Activated CD8-positive, alpha-beta memory T cell treated with anti-CD3 and anti-CD28 coated beads for 48 hours (primary cell): ENCODE measurements at places on chromosomes 7 and 10.
A peak's percentile ranks its signal among the peaks of the same experiment; 100 is the strongest.

- no peak for DNase-seq
Measured at GRCh38 chr10:47259466-47259865, 40.5 kb upstream of the GDF10 start.

DNA sequence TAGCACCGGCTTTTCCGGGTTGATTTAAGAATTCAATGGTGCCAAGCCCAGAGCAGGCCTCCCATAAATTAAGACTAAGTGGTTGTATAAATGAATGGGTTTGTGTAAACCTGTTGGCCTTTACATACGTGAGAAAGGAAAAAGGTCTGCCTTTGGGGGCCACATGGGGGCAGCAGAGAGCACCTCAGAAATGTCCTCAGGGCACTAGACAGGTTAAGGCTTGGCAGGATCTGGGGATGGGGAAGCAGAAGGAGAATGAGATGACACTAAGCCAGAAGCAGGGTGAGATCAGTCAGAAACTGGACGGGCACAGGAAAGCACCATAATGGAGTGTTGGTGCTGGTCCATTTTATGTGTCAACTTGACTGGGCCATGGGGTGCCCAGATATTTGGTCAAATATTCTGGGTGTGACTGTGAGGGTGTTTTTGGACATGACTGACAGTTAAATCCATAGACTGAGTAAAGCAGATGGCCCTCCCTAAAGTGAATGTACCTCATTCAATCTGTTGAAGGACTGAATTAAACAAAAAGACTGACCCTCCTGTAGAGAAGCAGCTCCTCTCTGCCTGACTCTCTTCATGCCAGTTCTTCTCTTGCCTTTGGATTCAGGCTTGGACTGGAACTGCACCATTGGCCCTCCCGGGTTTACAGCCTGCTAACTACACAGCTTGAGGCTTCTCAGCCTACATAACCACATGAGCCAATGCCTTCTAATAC is 58.9 kb downstream of the FRMPD2 start:
- peak; percentile 18 for DNase-seq

DNA sequence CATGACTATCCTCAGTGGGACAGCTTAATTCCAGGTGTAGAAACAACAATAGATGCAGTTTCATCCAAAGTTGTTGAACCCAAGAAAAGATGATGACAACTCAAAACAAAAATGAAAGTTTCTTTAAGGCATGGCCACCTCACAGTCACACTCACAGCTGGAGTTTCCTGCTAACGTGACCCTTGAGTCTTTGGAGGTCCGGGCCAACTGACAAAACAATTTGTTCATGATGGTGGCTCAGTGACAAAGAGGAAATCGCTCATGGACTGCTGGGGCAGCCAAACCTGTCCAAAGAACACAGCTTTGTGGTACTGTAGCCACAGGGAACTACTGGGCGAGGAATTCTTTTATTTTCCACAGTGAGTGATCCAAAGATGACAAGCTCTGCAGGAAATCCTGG is 96.0 kb upstream of the JCAD start:
- no peak for DNase-seq

- no peak for DNase-seq
Measured at GRCh38 chr10:100006243-100006886, 3.4 kb downstream of the DNMBP start.

DNA sequence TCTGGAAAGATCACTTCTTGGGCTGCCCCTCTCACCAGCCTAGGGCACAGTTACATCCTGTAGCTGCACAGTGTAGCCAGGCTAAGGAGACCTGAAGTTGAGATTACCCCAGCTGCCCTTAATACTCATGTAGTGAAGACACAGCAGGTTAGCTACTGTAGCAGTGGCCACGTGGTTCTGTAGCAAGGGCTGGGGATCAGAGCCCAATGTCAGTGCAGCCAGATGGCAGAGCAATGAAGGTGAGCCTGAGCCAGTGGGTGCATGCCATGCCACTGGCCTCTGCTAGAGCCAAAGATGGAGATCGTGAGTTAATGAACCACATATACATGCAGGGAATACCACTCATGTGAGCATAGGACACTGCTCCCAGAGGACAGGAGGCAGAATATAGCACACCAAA is 15.5 kb downstream of the AMPH start:
- DNase-seq, result no peak

DNA sequence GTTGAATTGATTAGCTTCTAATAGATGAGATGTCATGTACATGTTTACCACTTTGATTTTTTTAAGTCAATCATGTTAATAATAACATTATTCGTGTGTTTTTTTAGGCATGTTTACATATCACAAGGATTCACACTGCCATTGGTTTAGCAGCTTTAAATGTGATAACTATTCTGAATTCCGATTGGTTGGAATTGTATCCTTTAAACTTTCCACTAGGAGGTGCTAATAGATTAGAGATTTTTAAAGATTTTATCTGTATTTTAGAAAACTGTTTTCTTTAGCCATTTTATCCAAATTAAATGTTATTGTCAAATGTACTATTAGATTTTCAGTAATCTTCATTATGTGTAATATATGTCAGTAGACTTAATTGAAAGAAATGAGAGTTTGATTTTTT is 83.2 kb downstream of the HECTD2 start:
- no peak for DNase-seq

DNA sequence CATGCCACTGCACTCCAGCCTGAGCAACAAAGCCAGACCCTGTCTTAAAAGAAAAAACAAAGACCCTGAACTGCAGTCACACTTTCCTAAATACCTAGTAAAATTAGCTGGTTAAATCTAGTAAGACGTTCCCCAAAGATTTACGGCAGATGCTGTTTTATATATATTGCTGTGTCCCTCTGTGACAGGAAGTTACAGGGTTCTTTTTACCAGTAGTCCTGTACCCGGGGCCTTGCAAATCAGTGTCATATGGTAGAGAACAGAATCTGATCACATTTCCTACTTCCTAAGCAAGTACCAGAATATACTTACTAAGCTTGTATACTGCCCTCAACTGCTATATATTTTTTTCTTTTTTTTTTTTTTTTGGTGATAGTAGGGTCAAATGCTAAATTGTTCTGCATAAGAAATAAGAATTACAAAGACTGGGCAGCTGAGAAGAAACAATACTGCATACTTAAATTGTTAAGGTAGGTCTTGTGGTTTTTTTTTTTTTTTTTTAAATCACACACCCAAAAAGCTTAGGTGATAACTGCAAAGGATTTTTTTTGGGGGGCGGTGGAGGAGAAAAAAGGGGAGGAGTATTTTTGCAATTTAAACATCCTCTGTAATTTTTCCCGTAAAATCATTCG is 27.3 kb upstream of the KMT2E start:
- DNase-seq, result no peak

DNA sequence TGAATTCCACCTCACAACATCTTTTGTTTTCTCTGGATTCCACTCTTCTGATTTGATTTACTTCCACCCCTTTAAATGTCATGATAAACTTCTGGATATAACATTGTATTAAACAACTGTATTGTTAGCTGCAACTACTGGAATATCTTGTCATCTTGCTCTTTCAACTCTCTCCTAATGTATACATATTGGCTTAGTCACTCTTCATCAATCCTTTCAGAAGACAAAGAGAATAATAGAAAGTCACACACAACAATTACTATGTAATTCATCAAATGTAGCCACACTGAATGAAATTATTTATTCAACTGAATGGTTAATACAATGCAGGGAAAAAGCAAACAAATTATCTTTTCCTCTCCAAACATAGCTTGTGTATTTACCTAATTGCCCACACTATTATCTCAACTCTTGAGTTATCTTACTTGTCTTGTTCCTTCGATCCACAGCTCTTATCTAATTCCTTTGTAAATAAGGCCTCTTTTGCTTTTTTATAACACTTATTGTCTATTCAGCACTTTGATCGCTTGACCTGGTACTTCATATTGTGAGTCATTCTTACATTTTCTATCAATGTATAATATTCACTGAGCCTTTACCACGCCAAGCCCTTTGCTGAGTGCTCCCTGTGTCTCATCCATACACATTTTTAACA is 16.7 kb downstream of the SEMA3A start:
- DNase-seq, result no peak

- DNase-seq, result no peak
Measured at GRCh38 chr10:75038335-75038734, 73.1 kb upstream of the SAMD8 start.

DNA sequence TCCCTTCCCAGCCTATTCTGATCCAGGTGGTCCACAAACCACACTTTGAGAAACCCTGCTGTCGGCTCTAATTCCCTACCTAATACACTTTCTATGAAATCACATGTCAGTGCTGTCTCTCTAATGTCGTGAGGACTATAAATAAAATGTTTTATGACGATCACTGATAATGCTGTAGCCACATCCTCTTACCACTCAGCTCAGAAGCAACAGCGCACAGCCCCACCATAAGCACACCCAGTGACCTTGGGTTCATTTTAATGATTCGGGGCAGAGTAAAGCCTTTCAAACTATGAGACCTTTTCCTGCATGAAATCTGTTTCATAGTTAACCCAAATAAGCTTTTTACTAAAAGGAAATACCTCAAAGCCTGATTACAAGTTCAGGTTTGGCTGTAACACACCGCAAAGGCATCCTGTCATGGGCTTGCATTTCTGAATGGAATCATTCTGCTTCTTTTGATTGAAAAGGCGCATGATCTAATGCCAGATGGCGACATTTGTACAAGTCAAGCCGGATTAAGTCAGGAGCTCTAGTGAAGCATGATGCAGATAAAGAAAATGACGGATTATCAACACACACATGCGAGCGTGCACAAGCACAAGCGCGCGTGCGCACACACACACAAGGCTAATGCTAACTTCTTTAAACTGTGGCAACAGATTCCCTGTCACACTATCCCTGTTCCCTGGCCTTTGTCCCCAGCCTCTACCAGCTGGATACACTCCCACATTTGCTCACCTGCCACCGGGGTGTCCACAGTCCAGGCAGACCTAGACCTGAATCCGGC is 180.5 kb upstream of the PDE1C start:
- no peak for DNase-seq

- no peak for DNase-seq
Measured at GRCh38 chr7:44046321-44047061, 2.0 kb downstream of the DBNL start.

DNA sequence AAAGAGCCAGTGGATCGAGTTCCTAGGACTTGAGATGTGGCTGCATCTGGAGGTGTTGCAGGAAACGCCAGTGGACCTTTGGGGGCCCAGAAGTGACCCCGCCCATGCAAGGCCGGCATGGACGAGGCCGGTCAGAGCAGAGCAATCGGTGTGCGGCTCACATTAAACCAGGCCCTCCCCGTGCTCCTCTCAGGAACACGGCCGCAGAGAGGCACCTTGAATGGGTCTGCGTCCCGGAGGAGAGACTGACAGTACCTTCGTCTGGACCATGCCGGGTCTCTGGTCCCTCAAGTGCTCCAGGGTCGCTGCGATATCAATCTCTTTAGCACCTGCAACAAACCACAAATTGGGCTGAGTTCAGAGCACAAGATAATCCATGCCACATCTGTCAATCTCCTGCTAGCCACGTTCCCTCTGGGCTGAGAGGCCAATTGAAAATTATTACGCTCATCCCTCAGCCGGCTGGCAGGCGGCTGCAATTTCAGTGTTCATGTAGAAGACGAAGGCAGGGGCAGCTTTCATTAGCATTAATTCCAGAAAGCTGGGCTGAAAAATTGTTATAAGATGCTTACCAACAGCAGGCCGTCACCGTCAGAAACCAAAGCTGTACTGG is 212.0 kb downstream of the DNAJB6 start:
- DNase-seq, result no peak

DNA sequence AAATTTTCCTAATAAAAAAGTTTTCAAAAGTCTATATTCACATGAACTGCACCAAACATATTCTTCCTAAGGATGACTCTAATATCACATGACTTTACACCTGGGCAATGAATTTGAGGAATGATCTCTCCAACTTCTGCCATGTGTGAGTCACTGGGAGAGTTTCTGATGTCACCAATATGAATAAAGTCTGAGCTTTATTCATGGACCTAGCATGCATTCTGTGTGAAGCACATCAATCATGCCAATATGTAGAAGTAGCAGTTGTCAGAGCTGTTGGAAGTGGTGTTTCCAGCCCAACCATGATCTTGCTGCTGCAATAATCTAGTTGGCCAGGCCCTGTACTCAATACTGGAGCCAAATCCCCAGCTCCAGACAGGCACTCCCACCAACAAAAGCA is 91.7 kb upstream of the IFRD1 start:
- no peak for DNase-seq

- DNase-seq, result no peak
Measured at GRCh38 chr7:127382301-127383085, 10.0 kb downstream of the ZNF800 start.

DNA sequence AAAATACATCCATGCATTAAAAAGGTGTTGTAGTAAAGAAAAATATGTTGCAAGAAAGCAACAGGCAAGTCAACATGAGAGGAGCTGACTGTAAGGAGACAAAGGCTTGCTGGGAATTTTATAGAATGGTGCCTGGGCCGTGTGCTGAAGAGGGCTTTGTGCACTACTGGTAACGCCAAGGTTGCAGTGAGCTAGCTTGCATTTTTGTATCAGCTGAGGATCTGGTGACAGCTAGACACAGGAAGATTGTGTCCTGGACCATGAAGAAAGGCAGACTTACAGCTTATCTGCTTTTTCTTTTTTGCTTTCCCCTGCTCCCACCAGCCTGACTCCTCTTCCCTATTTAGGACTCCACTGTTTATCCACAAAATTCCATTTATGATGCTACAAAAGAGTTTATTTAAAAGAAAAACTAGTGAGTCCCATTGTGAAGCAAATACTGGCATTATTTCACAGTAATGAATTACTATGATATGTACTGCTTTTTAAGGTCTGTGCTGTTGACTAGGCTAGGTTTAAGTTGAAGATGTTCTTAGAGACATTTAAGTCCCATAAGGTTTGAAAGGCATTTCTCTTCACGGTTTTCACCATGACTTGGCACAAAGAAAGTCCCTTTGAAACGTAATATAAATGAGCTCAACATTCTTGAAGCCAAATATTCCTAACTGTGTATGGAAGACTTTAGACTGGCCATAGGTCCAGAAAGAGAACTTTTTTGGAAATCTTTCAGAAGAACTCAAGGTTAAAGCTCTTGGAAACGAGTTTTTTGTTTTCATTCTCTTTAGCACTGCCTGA is 88.6 kb downstream of the SEC23IP start:
- no peak for DNase-seq

GRCh38 chr7:81170291-81170690 is 251.4 kb upstream of the SEMA3C start:
- DNase-seq, result no peak

DNA sequence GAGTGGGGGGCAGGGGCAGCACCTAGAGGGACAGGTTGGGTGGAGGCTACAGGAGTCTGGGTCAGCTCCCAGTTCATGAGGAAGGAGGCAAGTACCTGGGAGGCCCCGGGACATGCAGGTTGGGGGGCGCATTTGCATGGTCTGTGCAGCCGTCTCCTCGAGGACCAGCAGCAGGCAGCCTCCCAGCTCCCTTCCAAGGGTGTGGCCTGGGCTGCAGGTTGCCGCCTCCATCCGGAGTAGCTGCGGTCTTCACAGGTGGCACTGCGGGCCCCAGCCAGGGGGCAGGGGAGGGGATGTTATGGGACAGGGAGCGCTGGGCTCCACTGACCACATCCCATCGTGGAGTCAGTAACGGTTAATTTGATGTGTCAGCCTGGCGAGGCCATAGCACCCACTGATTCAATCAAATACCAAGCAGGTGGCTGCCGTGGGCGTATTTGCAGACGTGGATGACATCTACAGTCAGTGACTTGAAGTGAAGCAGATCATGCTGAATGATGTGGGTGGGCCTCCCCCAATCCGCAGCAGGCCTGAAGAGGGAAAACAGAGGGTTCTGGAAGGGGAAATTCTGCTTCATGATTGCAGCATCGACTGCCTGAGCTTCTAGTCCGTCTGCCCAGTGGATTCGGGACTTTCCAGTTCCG is 81.6 kb downstream of the PRKAG2 start:
- DNase-seq, result peak; percentile 54
